ENCODE measurements at places on chromosomes 4 and X.

GRCh38 chr4:40335525-40335894, 377 bp downstream of the CHRNA9 start:
- DNase-seq = peak; percentile 63

DNA sequence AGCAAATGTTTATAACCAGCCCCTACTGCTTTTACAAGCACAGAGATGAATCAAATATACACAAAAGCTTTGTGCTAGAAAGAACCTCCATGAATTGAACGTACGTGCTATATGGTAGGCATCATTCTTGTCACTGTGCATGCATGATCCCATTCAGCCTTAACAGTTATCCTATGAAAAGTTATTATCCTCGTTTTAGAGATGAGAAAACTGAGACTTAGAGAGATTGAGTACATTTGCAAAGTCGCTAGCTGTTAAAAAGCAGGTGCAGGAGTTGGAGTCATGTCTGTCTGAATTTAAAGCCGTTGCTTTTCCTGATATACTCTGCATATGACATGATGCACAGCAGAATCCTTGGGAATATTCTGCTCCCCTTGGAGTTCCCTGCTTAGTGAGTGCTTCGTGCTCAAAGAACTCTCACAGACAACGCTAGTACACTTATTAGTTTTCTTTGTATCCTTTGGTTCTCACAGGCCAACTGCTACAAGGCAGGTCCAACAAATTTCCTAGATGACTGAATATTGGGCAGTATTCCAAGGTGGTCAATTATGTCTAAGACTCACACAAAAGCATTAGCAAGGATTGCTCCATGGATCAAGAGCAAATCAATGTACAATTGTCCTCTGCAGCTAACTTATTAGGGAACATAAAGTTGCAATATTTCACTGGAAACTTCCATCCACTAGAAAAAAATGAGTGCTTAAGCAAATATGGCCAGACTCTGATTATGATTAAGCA, 42.8 kb upstream of the TRIM2 start:
- no peak for DNase-seq

- DNase-seq = no peak
Observed at GRCh38 chr4:53205970-53206369, 159.9 kb downstream of the SCFD2 start.

- no peak for DNase-seq
Observed at GRCh38 chrX:1598876-1599790, 7.7 kb downstream of the AKAP17A start.

DNA sequence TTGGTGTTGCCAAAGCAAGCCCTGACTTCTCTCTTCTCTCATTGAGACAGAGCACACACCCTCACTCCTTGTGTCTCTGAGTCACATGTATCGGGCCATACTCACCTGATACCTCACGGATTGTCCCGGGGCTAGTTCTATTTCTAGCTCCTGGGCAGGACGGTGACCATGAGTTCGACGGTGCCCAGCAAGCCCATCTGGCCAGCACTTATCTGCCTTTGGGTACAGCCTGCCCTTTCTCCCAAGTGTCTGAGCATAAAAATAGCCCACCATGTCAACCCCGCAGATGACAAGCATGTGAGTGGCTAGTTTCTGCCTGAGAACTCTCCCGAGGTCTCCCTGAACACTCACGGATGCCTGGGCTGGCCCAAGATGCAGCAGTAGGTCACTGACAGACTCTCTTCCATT, 158.5 kb downstream of the DHRSX start:
- peak; percentile 31 for DNase-seq

- peak; percentile 87 for DNase-seq
Observed at GRCh38 chr4:20512033-20512792, 188.0 kb upstream of the PACRGL start.

GRCh38 chr4:85783483-85783882, 308.5 kb downstream of the ARHGAP24 start:
- DNase-seq = peak; percentile 80

- peak; percentile 47 for DNase-seq
Observed at GRCh38 chrX:108270739-108271396, 167.4 kb downstream of the COL4A6 start.
